ENCODE measurements at places on chromosomes 1 and 21.

DNA sequence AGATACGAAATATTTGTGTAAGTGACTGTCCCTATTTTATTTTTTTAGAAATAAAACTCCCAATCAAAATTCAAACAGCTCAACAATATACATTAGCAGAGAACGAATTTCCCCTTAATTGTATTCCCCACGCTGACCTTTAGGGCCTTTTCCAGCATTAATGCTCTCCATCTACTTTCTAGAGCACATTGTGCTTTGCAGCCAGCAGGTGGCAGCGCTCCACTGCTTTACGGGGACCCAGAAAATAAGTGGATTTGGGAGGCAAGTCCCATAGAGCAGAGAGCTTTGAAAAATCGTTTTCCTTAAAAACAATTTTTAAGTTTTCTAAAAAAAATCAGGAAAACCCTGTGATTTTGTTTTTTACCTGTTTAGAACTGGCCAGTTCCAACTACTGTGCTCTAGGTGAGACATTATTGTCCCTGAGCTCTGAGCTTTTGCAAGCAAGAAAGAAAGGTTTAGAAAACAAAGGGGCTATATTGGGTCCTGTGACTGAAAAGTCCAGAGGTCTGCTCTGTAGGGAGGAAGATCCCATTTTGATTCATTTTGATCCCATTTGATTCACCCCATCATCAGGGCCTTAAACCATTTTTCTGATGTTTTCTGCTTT lies 144.4 kb upstream of the ZNF644 start:
- peak; percentile 45 for DNase-seq

- no peak for DNase-seq
These were observed 10.9 kb downstream of the TIMM17A start for GRCh38 chr1:201966171-201966570.

GRCh38 chr1:179017383-179018326 lies 8.0 kb upstream of the FAM20B start:
- DNase-seq = no peak

GRCh38 chr21:44416193-44416592 lies 39.1 kb upstream of the LRRC3 start:
- DNase-seq = no peak

DNA sequence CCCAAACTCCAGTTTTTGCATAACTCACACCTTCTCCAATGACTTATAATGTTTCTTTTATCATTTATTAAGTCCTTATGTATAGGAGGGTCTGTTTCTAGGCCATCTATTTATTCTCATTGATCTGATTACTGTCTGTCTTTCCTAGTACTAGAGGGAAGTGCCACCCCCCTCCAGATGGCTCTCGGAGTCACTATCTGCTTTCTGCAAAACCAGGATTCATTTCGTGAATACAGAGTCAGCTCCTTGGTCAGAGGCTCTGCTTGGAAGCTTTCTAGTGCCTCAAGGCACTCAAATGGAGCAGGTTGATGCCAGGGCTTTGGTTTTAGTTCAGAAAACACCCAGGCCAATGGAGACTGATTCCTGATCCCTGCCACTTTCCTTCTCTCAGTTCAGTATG lies 102.3 kb upstream of the CD34 start:
- no peak for DNase-seq

GRCh38 chr1:91697861-91698260 lies 188.1 kb downstream of the TGFBR3 start:
- no peak for DNase-seq

DNA sequence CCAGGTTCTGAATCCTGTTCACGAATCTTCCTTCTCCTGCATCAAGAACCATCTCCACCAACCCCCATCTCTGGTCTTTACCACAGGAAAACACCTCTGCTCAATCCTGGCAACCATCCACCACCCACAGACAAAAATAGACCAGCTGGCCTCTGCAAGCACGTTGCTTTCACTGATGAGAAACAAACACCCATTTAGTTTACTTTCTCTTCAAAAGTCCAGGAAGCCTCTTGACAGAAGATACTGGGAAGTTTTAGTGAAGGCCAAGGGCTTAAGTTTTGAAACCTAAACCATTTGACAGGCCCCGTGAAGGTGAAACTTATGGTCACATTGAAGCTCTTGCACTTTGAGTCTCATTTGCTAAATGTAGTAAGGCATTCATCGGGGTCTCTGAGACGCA lies 122.6 kb upstream of the PPP2R5A start:
- peak; percentile 23 for DNase-seq

- no peak for DNase-seq
These were observed 272.3 kb upstream of the ST6GALNAC5 start for GRCh38 chr1:76595024-76595423.

DNA sequence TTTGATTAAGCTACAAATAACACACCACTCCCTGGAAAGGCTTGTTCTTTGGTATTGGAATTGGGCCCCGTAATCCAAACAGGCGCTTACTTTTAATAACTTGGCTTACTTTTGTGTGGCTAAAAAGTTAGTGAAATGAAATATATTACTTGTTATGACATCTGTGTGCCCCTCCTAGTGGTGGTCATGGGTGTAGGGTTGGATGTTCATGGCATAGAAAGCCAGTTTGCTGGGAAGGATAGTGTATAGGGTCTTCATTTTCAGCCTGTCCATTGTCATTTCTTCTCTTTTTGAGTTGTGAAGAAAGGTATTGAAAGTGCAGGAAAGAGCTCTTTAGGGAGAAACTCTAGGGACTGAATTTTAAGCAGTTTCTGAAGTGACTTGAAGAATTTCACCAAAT lies 5.9 kb downstream of the CDC14A start:
- DNase-seq = no peak

DNA sequence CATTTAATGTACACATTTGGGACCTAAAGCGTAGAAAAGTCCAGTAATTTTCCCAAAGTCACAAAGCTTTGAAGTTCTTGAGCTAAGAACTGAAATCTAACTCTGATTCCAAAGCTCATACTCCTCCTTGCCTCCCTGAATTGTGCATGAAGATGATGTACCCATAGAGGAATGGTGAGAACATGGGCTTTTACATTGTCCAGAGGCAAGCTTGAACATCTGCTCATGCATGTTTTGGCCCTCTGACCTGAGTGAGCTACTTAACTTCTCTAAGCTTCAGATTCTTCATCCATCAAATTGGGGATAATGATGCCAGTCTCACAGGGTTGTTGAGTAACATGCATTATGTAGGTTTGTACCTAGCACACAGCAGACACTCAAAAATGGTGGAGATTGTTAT lies 258.4 kb upstream of the HOOK1 start:
- no peak for DNase-seq

Measured in stimulated activated CD4-positive, alpha-beta T cell treated with anti-CD3 and anti-CD28 coated beads, Interleukin-15, amount 100 ng/mL, for 24 hours (primary cell).